ENCODE measurements at places on chromosomes 1 and 21.
A peak's percentile ranks its signal among the peaks of the same experiment; 100 is the strongest.

GRCh38 chr1:23997812-23998211, 17.7 kb upstream of the SRSF10 start:
- no peak for DNase-seq

- no peak for DNase-seq
Measured at GRCh38 chr1:2501041-2501819, 25.1 kb downstream of the PLCH2 start.

GRCh38 chr1:109864930-109865612, 45.6 kb upstream of the CSF1 start:
- DNase-seq = no peak

GRCh38 chr1:28815533-28816185, 3.7 kb downstream of the OPRD1 start:
- DNase-seq = no peak

GRCh38 chr1:181936269-181936668, 125.2 kb downstream of the ZNF648 start:
- peak; percentile 16 for DNase-seq

- no peak for DNase-seq
Measured at GRCh38 chr21:29606613-29607012, 307.9 kb downstream of the BACH1 start.

All from T-helper 2 cell treated with Interferon-gamma antibody and Interleukin-4, amounts not matched to agents 5 μg/mL and 100 μg/mL, for 36 hours (primary cell).